PC-9 (cell line): ENCODE measurements at places on chromosomes 13 and 19. TPM values are rescaled to one million over a fixed set of nuclear protein-coding genes. Genes with fewer than 3 reads are reported as not detected.
A peak's percentile ranks its signal among the peaks of the same experiment; 100 is the strongest.

GRCh38 chr13:79972066-79972569, 368.8 kb downstream of the SPRY2 start:
- DNase-seq, result no peak

DNA sequence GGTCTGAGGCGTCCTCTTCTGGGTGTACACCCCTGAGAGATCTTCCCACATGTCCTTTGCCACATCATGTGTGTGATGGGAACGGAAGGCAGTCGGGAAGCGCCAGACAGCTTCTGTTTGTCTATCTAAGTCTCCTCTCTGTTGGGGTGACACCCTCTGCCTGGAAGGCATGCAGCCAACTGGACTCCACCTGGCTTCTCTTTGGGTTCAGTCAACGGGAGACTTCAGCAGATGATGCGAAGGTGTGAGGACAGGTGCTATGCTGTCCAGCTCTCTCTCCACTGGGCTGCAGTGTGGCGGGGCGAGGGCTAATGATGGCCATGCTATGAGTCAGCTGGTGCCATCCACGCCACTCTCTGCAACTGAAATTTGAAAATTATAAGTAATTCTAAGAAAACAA, 14.3 kb upstream of the SBK3 start:
- no peak for DNase-seq

DNA sequence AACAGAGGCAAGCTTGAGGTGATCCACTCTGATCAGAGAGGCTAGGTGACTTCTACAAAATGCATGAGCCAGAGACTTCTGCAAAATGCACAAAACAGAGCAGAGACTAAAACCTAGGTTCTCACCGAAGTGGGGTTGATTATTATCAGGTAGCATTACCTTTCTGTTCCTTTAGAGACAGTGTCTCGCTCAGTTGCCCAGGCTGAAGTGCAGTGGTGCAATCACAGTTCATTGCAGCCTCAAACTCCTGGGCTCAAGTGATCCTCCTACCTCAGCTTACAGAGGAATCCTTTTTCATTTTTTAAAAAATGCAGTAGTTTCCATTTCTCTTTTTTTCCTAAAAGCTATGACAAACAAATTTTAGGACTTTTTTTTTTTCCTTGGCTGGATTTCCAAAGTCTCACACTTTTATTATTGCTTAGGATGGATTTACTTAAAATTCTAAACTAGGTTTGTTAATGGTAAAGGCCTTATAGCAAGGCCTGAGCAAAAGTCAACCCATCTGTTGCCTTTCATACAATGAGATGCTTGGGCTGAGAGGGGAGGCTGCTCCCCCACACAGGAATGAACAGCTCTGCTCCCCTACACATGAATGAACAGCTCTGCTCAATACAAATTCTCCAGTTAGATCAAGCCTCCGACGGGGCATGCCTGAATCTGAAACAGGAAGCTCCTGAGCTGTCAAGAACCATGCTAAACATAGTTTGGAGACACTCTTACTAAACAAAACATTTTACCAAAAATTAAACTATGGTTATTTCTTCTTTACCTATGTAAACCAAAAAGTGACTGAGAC, 18.8 kb upstream of the TNFRSF19 start:
- DNase-seq, result no peak

DNA sequence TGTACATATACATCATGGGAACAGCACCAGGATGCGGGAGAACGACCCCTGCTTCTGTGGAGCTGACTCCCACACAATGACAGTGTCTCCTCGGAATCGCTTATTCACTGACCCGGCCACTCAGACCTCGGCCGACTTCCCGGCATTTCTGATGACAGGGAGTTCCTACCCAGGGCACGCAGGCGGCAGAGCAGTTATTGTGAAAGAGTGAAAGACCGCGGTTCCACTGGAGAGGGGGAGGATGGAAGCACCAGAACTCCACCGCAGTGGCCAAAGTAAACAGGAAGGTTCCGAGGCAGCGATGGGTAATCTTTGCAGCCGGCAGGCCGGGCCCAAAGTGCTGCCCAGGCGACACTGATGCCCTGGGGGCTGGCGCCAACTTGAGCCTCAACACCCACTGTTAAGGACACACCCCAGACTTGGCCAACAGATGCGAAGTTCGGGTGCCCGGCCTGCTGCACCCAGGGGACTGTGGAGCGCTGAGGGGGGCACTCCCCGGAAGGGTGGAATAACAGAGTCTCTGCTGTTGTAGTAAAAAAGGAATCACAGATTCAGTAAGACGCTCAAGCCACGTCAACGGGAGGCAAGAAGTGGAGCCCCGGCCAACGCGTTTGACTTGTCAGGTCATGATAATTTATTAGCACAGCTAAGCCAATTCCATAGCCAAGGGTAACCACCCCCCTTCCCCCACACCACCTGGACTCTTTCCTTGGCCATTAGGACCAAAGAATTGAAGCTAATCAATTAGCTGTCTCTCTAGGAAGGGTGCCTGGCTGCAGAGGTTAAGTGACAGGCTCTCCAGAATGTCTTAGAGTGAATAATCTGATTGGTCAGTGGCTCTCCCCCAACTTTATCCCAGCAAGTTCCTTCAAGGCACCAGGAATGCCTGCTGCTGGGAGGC, 5.8 kb downstream of the MLLT1 start:
- no peak for DNase-seq

- no peak for DNase-seq
Measured at GRCh38 chr13:95505986-95506385, 46.5 kb upstream of the CLDN10 start.

GRCh38 chr13:36421447-36421846, 10.8 kb upstream of the CCNA1 start:
- peak; percentile 43 for DNase-seq

- no peak for DNase-seq
Measured at GRCh38 chr13:95593462-95593861, 40.9 kb downstream of the CLDN10 start.

GRCh38 chr19:18109733-18110608, 12.4 kb downstream of the MAST3 start:
- DNase-seq, result no peak

DNA sequence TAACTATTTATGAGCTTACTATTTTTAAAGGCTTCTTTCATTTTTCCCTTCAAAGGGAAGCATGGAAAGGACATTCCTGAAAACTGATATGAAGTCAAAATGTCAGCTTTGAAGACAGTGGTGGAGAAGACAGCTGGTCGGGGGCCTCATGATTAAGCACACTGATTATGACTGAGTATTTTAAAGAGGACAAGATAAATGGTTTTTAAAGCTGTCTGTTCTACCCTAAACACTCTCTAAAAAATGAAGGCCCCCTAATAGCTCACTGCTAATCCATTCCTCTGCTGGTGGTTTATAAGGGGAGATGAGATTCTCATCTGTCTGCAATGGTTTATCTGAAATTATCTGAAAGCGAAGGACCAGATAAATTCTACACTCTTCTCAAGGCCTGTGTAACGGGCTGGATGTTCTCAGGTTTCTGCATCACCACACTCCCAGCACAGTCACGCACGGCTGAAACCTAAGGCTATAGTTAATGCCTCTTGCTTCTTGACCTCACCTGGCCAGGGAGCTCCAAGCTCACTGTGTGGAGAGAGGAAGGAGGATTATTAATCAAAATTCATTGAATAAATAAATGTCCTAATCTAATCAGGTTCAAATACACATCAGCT, 86.9 kb upstream of the DOCK9 start:
- no peak for DNase-seq

Gene PABPC3
- total RNA-seq, result 0.30 and 0.39 TPM in 2 replicates

Gene RFPL4A
- total RNA-seq, result not detected in 2 replicates

Gene CBY2
- total RNA-seq, result not detected in 2 replicates

Gene TINCR
- 4.4 and 8.0 TPM in 2 replicates for total RNA-seq
